ENCODE measurements at places on chromosomes 1 and 21.
A peak's percentile ranks its signal among the peaks of the same experiment; 100 is the strongest.

GRCh38 chr1:203772836-203773235, 7.9 kb downstream of the LAX1 start:
- DNase-seq, result no peak

DNA sequence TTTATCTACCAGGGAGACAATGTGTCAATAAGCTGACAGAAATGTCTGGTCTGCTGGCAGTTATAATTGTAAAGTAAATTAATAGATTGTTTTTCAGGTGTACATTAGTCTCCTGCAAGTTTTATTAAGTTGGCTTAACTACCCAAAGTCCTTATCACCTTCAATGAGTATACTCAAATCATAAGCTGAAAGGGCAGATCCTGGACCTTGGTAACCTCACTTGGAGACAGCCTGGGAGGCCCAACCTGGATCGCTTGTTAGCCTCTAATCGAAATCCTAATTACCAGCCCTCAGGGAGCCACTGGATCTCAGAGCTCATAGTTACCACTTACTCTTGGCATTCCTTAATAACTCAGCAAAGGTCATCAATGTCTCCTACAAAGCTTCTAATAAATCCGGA, 49.7 kb downstream of the UCHL5 start:
- no peak for DNase-seq

DNA sequence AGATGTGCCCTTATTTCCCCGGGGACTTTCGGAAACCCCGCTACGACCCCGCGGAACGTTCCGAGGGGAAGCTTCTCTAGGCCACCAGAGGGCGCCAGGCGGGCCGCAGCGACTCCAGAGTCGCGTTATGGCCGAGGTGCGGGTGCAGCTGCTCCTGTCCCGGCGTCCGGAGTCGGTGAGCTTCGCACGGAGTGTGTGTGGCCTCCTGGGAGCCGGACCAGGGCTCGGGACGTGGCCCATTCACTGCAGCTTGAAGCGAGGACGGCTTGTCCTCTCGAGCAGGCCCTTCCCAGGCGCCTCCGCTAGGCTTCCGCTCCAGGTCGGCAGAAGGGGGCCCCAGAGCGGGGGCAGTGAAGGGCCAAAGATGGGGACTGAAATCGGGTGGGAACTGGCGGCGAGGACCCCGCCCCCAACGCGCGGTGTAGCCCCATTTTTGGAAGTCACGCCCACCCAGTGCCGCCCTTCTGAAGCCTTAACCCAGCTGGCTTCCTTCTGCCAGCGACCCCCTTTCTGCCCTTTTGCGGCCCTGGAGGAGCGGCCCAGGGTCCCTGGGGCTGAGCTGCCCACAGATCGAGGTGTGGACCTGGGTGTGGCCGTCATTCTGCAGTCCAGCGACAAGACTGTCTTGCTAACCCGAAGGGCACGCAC, at the start of gene NUDT17:
NUDT17 (plus strand) TSS at position 117 of the 648 bp plus-strand sequence; CDS start at position 128, 11 bp downstream.
- peak; percentile 46 for DNase-seq

DNA sequence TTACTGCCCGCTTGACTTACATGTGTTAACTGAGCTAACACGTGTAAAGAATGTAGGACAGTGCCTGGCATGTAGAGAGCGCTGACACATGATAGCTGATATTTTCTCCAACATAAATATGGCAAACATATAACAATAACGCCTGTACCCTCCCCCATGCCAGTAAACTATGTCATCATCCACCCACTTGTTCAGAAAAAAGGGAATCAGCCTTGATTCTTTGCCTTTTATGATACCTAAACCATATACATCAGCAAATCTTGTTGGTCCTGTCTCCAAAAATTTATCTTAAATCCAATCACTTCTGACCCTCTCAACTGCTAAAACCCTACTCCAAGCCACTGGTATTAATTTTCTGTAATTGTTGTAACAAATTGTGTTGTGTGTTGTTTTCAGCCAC, 1.1 kb upstream of the ZNF692 start:
- DNase-seq, result no peak

GRCh38 chr1:230827081-230827681, 41.1 kb downstream of the C1orf198 start:
- DNase-seq, result peak; percentile 8

DNA sequence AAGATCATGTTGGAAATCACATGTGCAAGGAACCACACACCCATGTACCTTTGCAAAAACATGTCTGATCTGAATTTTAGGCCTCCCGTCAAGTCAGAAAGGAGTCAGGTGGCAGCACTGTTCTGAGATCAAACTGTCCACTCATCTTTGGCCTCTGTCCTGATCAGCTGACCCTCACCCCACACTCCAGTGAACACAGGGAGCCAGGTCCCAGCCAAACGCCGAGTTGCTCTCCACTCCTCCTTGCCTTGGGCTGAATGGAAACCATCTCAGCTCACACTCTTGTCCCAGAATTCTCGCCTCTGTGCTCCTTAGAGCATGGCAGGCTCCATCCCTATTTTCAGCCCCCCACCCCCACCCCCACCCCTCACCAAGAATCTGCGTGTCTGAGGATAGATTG, 4.6 kb upstream of the RNF186 start:
- DNase-seq, result no peak

- DNase-seq, result no peak
These were observed 141.1 kb downstream of the TOMM20 start for GRCh38 chr1:234987415-234988154.

GRCh38 chr1:145985502-145986439, 10.6 kb downstream of the TXNIP start:
- no peak for DNase-seq

DNA sequence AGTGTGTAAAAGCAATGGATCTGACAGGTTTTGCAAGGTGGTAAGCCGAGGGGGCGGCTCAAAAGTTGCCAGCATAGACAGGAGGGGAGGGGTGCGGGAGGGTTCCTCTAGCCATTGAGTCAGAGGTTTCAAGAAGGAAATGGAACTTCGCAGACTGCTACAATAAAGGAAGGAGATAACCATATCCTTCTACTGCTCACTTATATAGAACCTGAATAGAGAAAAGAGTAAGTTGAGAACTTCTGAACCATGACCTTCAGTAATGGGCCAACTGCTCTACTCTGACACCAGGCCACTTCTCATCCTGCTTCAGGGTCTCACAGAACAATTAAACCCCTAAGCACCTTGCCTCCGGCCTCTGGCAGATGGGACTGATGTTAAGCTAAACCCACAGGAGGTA, 26.3 kb upstream of the BCAR3 start:
- no peak for DNase-seq

DNA sequence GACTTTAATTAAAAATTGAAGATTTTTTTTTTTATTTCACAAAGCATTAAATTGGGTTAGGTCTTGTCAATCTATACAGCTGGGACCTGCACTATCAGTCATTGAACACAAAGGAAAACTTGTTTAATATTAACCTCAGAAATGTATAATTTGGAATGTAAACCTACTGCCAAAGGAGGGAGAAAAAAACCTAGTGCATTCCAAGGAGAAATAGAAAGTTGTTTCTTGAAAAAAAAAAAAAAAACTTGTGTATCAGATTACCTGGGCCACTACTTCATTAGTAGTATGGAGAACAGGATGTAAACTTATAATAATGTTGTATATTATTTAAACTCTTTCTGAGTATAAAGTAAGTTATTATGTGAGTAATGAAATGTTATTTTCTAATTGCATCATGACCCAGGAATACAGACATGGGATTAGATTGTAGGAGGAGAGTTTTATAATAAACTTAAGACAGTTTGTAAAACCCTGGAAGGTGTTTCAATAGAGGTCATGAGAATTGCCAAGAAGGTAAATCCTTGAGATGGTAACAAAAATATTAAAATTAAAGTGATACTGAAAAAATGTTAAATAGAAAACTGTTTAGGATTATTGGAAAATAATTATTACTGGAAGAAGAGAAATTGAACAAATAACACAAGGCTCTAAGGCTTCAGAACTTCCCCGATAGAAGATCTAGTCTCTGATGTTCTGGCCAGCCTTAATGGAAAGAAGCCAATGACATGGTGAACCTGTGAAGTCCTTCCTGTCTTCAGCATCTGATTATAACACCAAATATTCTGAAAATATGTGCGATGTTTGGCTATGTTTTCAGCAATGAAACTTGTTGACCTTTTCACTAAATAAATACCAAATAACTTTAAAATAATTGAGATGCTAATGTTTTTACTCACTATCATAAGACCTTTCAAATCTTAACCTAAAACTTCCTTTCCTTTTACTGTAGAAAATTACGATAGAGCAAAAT, 412.8 kb upstream of the LYPLAL1 start:
- no peak for DNase-seq

GRCh38 chr1:207034208-207034607, 1.7 kb upstream of the C1orf116 start:
- DNase-seq, result no peak

- no peak for DNase-seq
These were observed 149.7 kb upstream of the JUN start for GRCh38 chr1:58933599-58933926.

GRCh38 chr1:41917835-41918449, 780 bp downstream of the HIVEP3 start:
- peak; percentile 30 for DNase-seq

- DNase-seq, result no peak
These were observed 298.3 kb downstream of the PDE4B start for GRCh38 chr1:66090859-66091457.

- no peak for DNase-seq
These were observed 64.0 kb downstream of the APP start for GRCh38 chr21:26106562-26106961.

GRCh38 chr1:231107151-231107550, 54.7 kb upstream of the TRIM67 start:
- no peak for DNase-seq

- no peak for DNase-seq
These were observed 32.7 kb downstream of the ADSS2 start for GRCh38 chr1:244419024-244419423.

GRCh38 chr1:179955287-179955680, 674 bp downstream of the CEP350 start:
- no peak for DNase-seq

GRCh38 chr1:236750928-236751327, 44.2 kb upstream of the MTR start:
- DNase-seq, result no peak

DNA sequence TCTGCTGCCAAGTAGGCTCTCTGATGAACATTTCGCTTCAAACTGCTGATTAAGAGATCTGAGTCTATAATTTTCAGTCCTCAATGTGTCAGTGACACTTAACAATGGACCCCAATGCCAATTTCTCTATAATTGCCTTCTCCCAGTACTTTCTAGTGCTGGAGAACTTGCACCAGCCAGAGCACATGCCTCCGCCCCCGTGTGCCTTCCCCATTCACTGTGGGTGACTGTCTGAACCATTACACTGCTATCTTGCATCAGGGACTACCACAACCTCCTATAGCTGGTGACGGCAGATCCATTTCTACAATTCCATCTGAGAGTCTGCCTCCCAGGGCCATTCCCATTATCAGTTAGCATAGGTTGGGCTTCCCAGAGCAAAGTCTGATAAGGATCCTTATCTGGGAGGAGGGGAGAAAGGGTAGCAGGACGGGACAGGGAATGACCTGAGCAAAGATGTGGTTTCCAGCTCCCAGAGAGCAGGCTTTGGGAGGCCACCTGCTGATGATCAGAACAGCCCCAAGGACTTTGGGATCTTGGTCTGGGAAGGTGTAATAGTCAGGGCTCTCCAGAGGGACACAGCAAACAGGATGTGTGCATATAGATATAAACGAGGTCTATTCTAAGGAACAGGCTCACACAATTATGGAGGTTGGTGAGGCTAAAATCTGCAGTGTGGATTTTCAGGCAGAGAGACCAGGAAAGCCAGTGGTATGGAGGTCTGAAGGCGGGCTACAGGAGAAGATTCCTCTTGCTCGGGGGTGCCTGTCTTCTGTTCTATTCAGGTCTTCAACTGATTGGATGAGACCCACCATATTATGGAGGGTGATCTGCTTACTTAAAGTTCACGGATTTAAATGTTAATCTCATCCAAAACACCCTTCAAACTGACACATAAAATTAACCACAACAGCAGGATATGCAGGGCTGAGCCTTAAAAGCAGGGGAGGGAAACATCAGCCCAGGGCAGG, 238.2 kb downstream of the PTPRU start:
- no peak for DNase-seq

DNA sequence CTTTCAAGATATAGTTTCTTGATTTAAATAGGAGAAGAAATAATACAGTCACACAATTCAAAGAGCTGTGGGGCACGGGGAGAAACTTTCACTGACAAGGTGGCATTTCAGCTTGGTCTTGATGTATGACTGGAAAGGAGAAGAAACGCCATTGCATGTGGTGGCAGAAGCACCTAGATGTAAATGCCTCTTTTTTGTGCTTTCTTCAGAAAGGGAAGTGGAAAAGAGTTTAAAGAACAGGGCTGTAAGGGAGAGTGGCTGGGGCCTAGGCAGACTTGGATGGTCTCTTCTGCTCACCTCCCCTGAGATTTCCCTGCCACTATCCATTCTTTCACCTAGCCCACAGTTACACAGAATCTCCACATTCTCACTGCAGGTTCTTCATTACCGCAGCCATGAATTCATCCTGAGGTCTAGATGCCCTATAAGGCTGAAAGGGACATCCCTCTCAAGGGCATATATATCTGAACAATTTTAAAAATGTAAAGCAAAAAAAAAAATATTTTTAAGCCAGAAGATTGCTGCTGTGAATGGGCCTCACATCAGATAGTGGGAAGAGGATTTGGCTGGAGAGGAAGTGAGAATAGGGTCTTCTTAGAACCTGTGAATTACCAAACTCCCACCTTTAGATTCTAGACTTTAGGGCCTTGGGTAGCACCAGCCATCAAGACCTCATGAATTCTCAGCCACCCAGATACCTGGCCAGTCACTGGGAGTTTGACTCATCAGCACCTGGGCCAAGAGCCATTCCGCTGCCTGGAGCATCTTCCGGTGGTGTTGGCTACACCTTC, 23.4 kb downstream of the CACNA1E start:
- no peak for DNase-seq

DNA sequence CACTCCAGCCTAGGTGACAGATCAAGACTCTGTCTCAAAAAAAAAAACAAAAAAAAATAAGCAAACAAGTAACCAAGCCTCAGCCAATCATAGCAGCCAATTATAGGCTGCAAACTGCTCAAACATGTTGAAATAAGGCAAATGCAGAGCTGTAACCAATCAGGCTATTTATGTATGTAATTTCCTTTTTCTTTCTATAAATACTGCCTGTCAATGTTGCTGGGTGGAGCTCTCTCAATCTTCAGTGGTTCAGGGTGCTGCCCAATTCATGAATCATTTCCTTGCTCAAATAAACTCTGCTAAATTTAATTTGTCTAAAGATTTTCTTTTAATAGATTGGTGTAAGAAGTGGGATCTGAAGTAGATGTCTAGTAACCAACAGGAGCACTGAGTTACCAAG, 11.6 kb upstream of the CD1D start:
- no peak for DNase-seq

- no peak for DNase-seq
These were observed 76.9 kb downstream of the EIF4G3 start for GRCh38 chr1:21099869-21100131.

DNA sequence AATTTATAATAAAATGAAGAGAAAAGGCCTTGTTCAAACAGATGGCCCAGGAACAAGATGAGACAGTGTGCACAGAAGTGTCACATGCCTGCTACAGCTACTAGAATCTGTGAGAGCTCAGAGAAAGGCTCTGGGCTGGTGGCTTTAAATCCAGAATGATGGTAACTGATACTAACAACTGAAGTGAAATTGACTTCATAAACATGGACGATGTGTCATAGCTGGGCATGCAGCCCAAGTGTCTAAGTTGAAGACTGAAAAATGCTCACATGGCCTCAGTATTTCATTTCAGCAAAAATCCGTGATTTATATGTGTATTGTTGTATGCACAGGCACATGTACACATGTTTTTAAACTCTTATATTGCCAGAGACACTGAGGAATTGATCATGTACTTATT, 208.3 kb upstream of the RUNX1 start:
- DNase-seq, result no peak

- DNase-seq, result peak; percentile 66
These were observed 341.3 kb downstream of the USP25 start for GRCh38 chr21:16071092-16071491.

Data from C1 segment of cervical spinal cord (tissue), 14 donors.